ENCODE measurements at places on chromosomes 1 and 21.
A peak's percentile ranks its signal among the peaks of the same experiment; 100 is the strongest.

GRCh38 chr1:180672105-180672504 lies 40.3 kb downstream of the XPR1 start:
- no peak for DNase-seq

- DNase-seq, result peak; percentile 14
These were observed 389.9 kb downstream of the SMYD3 start for GRCh38 chr1:246117066-246117791.

DNA sequence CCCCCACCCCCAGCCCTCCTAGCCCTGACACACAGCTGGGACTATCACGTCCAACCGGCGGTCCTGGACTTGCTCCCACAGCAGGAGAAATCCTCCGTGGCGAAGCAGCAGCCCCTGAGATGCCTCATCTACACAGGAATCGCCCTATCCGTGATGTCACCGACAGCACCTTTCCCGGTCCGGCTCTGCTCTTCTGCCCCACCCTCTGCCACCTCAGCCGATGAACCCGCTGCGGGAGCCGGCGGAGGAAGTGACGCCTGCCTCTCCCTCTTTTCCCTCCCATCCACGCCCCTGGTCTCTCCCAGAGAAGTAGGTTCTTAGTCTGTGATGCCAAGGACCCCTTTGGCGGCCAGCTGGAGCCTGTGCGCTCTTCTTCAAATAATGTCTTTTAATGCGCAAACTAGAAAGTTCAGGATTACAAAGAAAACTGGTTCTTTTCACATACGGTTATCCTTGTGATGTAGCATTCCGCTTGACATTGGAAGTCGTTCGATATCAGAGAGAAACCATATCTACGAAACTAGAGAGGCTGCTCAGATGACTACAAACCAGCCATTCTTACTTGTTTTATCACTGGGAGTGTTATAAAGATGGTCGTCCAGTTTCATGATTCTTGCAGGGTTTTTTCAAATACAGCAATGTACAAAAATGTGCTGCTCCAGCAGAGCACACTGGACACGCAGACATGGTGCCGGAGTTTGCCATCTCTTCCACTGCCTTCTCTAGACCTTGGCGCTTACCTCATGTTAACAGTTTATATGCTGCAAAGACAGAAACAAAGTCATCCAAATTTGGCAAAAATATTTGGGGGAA lies 120.3 kb downstream of the PPIAL4G start:
- DNase-seq, result no peak

DNA sequence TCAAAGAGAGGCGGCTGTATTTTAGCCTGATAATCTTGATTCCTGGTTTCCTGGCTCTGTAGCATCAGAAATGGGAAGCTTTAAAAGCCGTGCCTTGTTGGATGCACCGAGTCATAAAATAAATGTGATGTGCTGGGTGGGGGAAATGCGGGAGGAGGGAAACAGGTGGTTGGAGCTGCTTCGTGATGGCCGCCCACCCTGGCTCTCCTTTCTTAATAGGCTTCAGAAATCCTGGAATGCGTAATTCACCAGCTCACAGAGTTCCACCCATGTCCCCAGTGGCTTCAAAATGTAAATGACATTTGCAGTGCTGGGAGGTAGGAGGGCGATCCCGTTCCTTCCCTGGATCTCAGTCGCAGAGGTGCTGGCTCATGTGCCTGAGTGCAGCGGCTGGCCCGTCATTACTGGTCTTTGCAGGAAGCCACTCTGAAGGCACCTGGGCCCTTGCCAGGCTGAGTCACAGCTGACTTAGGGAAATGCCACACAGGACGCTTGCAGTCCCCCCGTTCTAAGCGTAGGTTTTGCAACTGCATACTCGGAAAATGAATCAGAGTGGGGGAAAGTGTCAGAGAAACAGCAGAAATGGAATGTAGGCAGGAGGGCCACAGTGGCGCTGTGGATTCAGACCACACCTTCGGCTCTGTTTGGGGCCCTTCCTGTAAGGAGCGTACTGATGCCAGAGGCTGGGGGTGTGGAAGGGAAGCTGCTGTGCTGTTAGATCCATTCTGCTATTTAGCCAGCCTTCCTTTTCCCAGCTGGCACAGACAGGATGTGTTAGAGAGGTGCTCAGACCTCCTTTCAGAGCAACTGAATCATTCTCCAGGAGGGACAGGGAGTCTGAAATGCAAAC lies 37.6 kb downstream of the GALNT2 start:
- DNase-seq, result peak; percentile 28

GRCh38 chr1:76140227-76140626 lies 65.7 kb downstream of the ST6GALNAC3 start:
- DNase-seq, result no peak

DNA sequence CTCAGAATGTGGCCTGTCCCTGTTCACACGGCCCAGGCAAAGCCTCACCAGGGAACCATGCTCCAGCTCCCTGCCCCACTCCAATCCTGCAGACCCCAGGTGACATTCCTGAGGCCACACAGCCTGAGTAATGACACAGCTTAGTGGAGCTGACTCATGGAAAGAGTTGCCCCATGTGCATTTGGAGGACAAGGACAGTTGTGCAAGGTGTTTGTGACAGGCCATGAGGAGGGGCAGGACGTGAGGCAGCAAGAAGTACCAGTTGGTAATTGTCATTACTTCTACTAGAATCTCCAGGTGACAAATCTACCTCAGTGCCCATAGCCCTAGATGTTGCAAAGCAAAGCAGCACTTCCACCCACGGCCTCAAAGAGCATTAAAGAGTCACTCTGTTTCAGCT lies 15.2 kb downstream of the PRR9 start:
- DNase-seq, result no peak

GRCh38 chr1:50417946-50418599 lies 5.2 kb downstream of the DMRTA2 start:
- DNase-seq, result no peak

GRCh38 chr1:180610556-180611015 lies 21.2 kb upstream of the XPR1 start:
- DNase-seq, result no peak

- no peak for DNase-seq
These were observed 324.2 kb downstream of the SEC16B start for GRCh38 chr1:177645491-177646190.

GRCh38 chr1:22184892-22185612 lies 42.2 kb upstream of the WNT4 start:
- DNase-seq, result no peak

DNA sequence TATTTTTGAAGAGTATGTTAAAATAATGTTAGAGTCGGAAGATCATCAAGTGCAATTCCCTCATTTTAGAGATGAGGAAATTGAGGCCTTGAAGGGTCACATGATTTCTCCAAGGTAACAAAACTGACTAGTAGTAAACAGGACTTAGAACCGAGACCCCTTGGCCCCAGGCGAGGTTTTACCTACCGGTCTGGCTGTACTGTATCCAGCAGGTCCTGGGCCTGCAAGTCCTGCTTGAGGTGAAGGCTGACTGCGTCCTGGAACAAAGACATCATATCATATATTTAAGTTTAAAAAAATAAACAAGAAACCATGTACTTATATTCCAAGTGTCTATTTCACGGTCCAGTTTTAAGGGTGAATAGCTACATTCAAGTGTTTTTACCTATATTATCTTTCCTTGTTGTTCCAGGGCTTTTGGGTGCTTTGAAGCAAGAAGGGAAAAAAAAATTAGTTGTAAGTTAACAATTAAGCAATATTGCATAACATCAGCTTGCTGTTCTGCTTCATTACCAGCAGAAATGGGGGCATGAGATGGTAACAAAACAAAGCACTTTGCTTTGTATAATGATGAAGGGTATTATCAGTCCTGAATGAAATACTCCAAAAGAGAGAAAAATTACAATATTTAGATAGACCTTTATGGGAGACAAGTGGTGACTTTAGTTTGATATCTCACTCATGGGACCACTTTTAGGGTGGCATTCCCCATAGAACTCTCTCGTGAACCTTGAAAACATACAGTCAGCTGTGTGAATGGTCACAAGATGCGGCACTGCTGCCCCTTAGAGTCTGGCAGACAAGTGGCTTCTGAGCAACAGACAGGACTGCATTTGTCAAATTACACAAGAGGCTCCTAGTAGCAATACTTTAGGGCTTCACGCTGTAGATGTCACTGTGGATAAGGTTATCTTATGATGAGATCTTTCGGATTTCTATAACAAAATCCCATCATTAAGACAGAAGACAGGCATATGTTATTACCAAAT lies 29.8 kb upstream of the CFAP298 start:
- DNase-seq, result no peak

GRCh38 chr1:198678901-198679329 lies 40.1 kb downstream of the PTPRC start:
- DNase-seq, result no peak

GRCh38 chr1:31503570-31503969 lies 72.7 kb upstream of the TINAGL1 start:
- DNase-seq, result no peak

GRCh38 chr1:15430787-15431570 lies 7.3 kb upstream of the CTRC start:
- peak; percentile 72 for DNase-seq

DNA sequence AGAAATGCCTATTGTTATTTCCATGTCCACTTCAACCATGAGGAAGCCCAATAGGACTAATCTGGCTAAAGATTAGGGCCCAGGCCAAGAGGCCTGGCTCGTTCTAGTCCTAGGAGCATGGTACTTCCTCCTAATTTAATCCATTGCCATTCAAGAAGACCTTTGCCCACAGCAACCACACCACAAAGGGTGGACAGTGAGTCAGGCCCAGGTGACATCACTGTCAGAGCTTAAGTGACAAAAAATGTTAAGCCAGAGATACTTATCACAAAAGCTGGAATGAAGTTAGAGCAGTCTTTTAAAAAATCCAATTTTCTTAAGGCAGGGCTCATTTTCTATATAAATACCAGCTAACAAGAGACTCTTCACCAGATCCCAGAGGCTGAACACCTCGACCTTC lies at the start of gene SPRR3:
SPRR3 (plus strand) TSS at position 368 of the 400 bp plus-strand sequence. CDS start 1,272 bp downstream, outside the sequence.
- no peak for DNase-seq

DNA sequence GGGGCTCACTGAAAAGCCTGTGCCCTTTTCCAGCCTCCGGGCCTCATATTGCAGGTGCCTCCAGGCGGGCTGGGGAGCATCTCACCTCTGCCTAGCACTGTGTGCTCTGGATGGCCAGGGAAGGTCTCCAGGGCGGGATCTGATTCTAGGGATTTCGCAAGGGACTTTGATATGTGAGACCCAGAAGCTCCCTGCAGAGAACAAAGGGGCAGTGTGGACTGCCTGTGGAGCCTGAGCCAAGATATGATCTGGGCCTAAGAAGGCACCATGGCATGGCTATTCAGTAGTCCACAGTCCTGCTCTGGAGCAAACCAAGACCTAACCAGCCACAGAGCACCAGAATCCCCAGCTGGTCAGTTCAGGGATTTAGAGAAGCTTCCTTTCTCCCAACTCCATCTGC lies 157.2 kb downstream of the ST6GALNAC5 start:
- DNase-seq, result no peak

DNA sequence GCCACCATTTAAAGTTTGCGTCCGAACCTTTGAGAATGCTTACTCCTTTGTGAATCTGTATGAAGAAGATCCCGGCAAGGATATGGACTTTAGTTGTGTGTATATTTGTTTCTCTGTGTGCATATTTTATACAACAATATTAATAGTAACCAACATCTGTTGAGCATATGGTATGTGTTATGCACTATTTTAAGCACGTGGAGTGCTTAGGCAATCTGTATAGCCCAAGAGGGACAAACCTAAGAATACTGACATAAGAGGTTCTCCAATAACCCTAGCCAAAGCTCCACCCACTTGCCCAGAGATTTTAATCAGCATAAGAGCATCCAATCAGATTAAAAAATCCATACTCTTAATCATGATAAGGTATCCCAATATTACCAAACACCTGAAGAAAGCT lies 92.7 kb downstream of the MAB21L3 start:
- no peak for DNase-seq

DNA sequence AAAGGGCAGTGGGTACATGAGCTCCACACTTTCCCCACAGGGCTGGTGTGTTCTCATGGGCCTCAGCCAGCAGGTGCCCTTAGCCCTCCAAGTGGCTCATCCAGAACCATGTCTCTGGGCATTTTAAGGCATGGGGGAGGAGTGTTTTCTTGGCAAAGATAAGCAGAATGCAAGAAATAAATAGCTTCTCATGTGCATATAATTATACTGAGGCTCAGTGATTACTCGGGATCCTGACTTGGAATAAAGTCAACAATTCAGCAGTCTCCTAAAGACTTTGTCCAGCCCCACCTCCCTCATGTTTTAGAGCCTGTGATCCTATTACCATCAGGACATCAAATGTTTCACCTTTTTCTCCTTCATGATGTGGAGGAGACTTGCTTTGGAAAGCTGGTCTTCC lies 92.7 kb upstream of the COG2 start:
- no peak for DNase-seq

GRCh38 chr1:29878501-29878900 lies 642.2 kb downstream of the PTPRU start:
- no peak for DNase-seq

DNA sequence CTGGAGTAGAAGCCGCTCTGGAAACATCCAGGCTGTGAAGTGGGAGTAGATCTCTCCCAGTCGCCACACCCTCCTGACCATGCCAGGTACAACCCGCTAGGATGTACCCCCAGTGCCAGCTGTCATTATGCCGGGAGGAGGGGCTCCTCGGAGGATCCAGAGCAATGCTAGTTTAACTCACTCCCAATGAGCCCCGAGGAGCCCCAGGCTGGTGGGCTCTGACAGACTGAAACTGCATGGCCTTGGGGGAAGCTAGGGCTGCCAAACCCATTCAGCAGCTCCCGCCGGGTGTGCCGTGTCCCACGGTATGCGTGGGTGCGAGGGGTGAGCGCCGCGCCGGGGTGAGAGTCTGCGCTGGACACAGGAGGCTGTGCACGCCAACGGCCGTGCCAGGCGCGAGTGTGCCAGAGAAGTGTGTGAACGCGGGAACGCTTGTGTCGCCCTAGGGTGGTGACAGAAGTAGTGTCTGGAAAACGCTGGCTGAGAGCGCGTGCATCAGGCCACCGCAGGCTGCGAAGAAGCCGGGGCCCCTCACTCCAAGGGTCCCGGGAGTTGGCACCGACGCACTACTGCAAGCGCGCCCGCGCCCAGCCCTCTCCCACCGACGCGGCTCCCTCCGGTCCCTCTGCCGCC lies 177.1 kb upstream of the EDN2 start:
- no peak for DNase-seq

GRCh38 chr1:59123081-59123681 lies 173.7 kb upstream of the FGGY start:
- no peak for DNase-seq

GRCh38 chr1:181040284-181040865 lies 6.6 kb downstream of the MR1 start:
- no peak for DNase-seq

- DNase-seq, result peak; percentile 86
These were observed 12.3 kb upstream of the GSTM4 start for GRCh38 chr1:109643385-109644230.

All from activated T-cell treated with anti-CD3 and anti-CD28 coated beads for 1 hour (primary cell).